ENCODE measurements at places on chromosomes 7 and 10.

- no peak for DNase-seq
Observed at GRCh38 chr10:43892062-43892770, 243.5 kb upstream of the ZNF32 start.

DNA sequence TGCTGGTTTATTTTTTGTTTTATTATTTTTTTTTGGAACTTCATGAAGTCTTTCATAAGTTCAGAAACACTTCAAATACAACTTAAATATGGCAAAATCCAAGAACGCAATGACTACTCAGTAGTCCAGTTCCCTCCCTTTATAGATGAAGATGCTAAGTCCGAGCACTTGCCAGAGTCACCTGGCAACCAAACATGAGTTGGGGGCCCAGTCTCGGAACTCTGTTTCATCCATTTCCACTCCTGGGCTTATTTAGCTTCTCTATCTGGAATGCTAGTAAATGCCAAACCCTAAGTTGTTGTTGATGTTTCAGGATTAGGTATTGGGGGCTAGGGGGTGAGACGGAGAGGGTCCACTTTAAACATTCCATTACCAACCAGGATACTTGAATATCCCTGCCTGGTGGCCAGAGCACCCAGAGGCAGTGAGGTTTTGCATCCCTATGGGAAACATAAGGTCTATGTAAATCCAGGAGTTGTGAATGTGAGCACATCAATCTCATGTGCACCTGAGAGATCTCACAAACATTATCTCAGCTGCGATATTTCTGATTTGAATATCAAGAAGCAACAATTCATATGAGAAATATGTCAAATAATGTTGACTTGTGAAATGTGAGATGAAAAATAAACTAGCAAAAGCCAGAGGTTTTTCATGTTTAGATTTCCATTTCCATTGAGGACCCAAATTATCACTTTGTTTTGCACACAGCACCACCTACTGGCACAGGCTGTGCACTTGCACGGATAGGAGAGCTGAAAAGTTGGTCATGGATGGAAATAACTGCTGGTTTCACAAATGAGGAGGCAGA is 129.3 kb downstream of the PKD1L1 start:
- DNase-seq = peak; percentile 95

- no peak for DNase-seq
Observed at GRCh38 chr10:129057856-129058663, 409.0 kb upstream of the MGMT start.

GRCh38 chr10:122519144-122519543 is 41.4 kb upstream of the DMBT1 start:
- DNase-seq = no peak

DNA sequence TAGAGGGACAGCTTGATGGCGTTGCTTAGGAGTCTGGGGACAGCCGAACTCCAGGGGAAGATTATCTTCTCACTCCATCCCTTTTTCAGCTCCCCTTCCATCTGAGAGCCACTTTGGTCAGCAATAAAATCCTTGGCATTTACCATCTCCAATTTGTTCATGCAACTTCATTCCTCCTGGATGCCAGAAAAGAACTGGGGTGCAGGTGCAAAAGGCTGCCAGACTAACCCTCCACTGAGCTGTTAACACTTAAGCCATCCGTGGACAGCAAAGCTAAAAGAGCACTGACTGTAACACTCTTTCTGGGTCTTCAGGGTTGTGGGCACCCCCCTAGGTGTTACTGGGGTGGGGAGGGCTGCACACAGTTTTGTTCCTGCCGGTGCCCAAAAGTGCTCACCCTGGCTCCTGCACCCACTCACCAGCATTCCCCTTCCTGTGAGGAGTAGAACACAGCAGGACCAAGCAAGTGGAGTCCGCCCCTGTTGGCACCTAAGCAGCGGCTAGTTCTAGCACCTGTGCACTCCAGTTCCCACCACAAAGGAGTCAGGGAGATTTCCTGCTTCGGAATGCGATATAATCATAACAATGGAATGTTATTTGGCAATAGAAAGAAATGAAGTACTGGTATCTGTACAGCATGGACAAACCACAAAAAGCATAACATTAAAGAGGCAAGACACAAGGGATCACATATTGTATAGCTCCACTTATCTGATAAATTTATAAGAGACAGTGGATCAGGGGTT is 95.1 kb downstream of the NPY start:
- no peak for DNase-seq

- peak; percentile 15 for DNase-seq
Observed at GRCh38 chr10:31745612-31746376, 182.8 kb downstream of the ARHGAP12 start.

GRCh38 chr7:105596866-105597265 is 15.6 kb upstream of the EFCAB10 start:
- DNase-seq = no peak

GRCh38 chr10:60021361-60021760 is 115.0 kb upstream of the CCDC6 start:
- DNase-seq = no peak

- no peak for DNase-seq
Observed at GRCh38 chr10:28558186-28558585, 25.3 kb downstream of the WAC start.

DNA sequence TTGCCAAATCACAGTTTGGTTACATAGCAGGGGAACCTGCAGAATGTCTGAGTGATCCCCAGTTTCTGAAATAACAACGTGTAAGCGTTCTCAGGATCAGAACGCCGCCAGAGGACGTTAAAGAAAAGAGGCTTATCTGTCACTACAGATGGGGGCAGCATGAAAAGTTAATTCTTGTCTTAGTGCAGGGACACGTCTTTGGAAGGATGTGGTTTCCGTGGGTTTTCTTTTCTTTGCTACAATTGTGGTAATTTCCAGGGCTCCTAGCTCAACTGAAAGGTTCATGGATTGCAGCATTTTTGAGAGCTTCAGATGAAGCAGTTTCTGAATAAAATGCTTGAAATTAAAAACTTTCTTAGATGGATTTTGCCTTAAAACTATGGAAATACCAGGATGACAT is 106.6 kb downstream of the PRKCQ start:
- no peak for DNase-seq

DNA sequence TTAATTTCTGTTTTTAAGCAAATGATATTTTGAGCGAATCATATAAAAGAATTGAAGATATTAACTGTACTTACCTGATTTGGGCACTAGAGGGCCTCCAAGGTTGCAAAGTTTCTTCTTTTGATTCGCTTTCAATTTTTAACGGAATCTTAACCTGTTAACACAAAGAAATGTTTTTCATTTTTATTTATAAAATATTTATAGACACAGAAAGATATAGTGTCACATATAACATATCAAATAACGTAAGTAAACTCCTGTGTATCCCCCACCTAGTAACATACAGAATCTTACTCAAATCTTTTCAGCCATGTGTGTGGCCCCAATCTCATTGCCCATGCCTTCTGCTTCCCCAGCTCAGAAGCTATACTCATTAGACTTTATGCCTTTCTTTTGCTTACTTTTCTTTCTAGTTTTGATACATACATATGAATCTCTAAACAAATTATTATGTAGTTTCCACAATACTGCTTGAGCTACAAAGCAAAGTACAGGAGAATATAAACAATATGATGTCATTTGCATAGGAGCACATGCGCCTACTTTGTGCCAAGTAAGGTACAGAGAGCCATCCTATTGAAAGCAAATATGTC is 49.5 kb upstream of the ZPBP start:
- peak; percentile 88 for DNase-seq

- no peak for DNase-seq
Observed at GRCh38 chr10:71968553-71969474, 4.6 kb downstream of the CHST3 start.

GRCh38 chr7:35657125-35657524 is 37.8 kb downstream of the HERPUD2 start:
- DNase-seq = no peak

DNA sequence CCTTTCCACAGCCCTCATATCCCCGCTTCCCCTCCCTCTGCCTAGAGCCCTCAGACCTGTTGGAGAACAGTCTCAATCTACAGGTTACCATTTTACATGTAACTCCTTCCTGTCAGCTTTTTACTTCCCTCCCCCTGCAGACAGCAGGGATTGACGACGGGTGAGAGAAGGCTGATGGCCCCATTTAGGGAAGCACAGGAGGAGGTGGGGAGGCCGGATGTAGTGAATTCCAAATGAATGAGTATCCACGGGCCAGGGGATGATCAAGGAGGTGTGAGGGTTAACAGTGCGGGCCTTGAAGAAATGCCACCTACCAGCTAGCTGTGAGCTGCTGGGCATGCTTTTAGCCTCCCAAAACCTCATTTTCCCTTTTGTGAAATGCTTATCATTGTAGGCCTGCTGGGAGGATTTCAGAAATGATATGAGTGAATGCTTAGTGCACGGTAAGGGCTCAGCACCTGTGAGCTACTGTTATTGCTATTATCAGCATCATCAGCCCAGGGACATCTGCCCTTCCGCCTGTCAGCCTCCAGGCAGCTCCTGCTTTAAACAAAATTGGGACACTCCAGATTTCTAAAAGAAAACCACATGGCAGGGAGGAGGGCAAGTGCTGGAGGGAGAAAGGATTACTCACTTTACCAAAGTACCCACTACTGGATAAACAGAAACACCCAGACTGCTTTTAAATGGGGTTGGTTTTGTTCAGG is 6.5 kb upstream of the NANOS1 start:
- DNase-seq = no peak

DNA sequence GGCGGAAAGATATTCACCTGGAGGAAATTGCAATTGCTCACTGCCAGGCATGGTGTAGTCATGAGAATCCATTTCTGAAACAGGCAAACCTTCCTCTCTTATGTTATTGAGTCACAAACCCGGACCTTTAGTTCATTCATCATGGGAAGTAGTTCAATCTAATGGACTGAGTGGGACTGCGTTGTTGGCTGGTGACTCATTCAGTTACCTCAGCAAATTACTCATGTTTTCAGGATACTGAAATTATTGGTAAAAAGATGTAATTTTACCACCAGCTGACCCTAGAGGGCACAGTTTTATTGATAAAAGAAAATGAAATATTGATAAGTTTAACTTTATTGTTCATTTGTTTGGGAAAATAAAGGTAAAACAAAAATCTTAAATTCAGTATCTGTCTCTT is 1194.4 kb upstream of the SORCS1 start:
- no peak for DNase-seq

GRCh38 chr10:4344492-4344994 is 481.5 kb upstream of the AKR1E2 start:
- DNase-seq = peak; percentile 12

DNA sequence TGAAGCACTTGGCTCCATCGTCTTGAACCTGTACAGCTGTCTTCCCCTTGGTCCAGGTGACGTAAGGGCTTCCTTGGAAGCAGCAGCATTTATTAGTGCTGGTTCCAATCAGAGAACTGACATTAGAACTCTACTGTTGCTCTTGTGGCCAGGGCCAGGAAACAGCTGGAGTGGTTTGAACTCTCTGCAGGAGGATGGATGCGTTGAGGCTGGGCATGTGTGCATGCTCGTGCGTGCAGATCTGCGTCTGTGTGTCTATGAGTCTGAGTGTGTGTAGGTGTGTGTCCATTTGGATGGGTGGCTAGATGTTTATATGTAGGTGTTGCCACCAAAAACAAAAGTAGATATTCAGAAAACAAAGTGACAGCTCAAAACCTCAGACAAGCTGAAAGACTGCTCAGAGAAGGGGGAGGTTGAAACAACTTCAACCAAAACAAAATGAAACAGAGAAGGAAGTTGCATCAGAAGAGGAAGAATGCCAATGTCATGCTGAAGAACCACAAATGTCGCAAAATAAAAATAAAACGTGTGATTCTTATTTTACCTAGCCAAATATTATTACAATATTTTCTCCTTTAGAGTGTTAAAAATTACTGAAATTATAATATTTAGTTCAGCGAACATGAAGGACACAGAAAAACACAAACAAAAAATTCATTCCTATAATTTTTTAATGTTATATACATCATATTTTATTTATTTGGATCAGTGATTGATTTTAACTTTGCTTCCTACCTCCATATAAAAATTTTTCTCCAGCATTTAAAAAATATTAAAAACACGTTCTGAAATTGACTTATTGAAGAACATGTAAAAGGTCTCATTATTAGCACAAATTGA is 96.1 kb upstream of the MKLN1 start:
- DNase-seq = no peak

DNA sequence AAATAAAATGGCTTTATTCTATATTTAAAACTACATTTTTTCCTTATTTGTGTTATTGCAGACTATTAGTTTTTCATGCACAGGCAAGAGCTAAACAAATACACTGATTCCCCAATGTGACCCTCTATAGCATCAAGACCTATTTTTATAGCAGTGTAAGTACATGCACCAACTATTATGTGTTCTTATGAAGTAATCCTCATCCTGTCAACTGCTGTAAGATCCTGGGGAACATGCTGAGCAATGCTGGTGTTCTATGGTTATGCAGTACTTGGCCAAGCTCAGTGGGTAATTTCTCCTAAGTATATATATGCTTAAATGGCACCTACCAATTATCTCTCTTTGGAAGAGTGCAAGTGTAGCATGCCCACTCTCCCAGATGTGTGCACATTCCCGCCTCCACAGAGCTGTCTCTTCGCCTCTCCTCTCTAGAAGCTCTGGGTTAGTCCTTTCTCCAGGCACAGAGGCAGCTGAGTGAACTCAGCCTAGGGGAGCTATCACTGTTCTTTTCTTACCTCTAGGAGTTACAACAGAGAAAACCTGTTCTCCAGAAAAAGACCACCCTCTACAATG is 428.8 kb downstream of the KCNMA1 start:
- DNase-seq = no peak

DNA sequence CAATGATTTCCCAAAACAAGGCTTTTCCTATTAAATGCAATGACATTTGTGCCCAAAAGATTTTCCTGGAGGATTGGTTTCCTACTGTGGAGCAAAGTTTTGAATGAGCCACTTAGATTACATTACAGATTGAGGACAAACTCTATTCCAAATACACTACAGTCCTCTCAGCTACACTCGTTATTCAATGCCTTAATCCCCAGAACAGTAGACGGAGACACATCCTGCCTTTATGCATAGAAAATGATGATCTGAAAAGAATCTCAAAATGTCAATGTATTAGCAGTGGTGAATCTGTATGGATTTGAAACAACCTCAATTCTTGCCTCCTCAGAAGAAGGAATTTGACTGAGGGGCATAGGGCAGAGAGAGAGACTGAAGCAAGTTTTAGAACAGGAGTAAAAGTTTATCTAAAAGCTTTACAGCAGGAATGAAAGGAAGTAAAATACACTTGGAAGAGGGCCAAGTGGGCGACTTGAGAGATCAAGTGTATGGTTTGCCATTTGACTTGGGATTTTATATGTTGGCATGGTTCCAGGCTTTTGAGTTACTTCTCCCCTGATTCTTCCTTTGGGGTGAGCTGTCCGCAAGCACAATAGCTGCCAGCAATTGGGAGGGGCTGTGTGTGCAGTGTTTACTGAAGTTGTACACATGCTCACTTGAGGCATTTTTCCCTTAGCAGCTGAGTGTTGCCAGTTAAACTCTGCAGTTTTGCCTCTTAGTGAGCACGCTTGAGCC is 891.9 kb upstream of the MBL2 start:
- DNase-seq = peak; percentile 28

GRCh38 chr7:93171606-93172226 is 23.5 kb upstream of the SAMD9L start:
- DNase-seq = no peak

DNA sequence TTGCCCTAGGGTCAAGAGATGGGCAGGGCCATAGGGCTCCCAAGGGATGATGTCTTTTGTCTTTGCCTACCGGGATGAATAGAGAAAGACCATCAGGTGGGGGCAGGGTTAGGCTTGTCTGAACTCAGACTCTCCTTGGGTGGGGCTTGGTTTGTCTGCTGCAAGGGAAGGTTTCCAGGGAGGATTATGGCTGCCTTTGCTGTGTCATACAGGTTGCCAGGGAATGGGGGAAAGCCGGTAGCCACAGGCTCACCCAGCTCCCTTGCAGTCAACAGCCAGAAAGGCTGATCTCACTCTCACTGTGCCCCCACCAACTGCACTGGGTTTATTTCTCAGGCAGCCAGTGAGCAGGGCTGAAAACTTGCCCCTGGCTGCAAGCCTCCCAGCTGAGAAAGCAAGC is 253.2 kb downstream of the POLR1F start:
- no peak for DNase-seq

All from spinal cord (tissue), 10 donors.